ENCODE measurements at places on chromosomes 2 and 18.
A peak's percentile ranks its signal among the peaks of the same experiment; 100 is the strongest.

- no peak for DNase-seq
Observed at GRCh38 chr2:170139276-170139967, 38.5 kb upstream of the MYO3B start.

DNA sequence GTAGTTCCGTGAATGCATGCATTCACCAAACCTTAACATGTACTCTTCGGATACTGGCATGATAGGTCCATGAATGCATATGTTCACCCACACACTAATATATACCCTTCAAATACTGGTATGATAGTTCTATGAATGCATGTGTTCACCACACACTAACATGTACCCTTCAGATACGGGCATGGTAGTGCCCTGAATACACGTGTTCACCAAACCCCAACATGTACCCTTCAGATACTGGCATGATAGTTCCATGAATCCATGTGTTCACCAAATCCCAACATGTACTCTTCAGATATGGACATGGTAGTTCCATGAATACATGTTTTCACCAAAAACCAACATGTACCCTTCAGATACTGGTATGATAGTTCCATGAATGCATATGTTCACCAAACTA is 48.5 kb upstream of the ALKAL2 start:
- no peak for DNase-seq

DNA sequence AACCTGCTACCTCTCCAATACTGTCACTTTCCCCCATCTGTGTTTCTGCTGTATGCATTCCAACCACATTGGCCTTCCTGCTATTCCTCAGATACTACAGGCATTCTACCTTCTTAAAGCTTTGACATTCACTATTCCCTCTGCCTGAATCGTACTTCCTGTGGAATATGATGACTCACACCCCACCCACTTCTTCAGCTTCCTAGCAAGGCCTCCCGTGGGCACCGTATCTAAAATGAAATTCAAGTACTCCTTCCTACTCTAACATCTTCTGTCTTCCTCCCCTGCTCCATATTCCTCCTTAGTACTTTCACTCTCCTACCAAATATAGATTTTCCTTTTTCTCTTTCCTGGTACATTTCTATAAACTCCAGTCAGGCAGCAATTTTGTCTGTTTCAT is 710.4 kb downstream of the RNF144A start:
- DNase-seq: no peak

GRCh38 chr2:118046634-118047210 is 32.9 kb upstream of the CCDC93 start:
- peak; percentile 20 for DNase-seq

GRCh38 chr2:64853306-64853705 is 135.9 kb upstream of the SLC1A4 start:
- DNase-seq: no peak

- DNase-seq: no peak
Observed at GRCh38 chr18:79944126-79944731, 7.2 kb downstream of the SLC66A2 start.

GRCh38 chr2:236089271-236090026 is 78.7 kb downstream of the GBX2 start:
- no peak for DNase-seq

DNA sequence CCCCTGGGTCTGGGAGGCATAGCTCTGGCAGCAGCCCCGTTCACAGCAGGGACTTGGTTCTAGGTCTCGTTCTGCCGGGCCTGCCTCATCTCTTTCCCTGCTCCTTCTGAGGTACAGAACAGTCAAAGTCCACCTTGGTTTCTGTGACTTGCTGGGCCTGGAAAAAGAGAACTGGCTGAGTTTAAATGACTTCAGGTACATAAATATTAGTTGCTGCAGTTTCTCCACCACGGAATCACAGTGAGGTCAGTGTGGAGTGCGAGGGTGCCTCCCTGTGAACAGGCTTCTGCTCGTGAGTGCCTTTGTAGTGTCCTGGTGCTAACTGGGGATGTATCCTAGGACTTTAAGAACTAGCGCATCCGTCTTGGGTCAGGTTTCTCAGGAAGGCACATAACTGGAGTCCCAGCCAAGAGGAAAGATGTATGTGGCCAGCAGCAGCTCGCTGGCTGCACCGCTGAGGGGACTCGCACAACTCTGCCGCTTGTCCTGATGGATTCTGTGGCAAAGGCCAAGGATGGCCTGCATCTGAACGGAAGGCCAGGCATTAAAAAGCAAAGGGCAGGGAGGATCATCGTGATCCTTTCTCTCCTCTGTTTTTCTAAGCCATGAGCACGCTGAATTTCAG is 188.6 kb downstream of the SH3RF3 start:
- DNase-seq: no peak

- no peak for DNase-seq
Observed at GRCh38 chr2:192159736-192160135, 35.0 kb downstream of the TMEFF2 start.

GRCh38 chr2:114550364-114550763 is 107.9 kb downstream of the DPP10 start:
- DNase-seq: no peak

DNA sequence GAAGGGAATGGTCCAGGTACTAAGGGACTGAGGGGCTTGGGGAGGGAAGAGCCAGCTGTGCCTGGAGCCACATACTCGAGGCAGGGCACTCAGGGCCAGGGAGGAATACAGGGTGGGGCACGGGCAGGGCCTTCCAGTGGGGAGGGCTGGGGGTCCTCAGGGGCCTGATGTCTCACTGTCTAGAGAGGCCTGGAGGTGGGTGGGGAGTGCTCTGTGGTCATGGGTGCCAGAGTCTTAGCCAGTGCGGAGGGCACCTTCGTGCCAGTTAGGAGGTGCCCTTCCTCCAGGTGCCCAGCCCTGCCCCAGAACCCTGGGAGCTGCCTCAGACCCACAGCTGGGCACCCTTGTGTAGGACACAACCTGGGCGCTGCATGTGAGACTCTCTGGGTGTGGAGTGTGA is 81.2 kb downstream of the SMAD7 start:
- DNase-seq: no peak

All from NT2/D1 (cell line).